ENCODE measurements at places on chromosomes 1 and 21.

DNA sequence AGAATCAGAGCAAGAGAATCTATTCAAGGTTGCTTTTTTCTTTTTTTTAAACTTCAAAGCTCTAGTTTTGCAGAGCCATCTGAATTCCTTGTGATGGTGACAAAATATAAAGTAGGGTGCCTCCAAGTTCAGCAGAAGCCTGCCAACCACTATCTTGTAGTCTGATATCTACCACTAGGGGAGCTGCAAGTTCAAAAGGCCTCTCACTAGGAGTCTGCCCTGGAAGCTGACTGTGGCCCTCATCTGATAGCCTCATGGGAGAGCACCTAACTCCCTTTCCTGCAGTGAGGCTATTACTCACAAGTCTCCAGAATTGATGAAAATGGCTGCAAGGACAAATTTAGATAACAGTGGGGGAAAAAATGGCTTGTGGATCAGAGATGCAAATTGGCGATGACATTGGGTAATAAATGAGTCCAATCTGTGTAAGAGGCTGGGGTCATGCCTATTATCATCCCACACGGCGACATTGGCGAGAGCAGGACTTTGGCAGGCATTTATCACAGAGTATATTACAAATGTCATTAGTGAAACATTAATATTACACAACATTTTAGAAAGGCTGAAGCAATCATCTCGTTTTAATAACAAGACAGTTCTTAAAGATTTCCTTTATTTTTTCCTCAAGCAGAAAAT lies 10.7 kb upstream of the ZP4 start:
- no peak for DNase-seq

- DNase-seq, result no peak
These were observed 10.5 kb upstream of the RYR2 start for GRCh38 chr1:237031480-237031879.

DNA sequence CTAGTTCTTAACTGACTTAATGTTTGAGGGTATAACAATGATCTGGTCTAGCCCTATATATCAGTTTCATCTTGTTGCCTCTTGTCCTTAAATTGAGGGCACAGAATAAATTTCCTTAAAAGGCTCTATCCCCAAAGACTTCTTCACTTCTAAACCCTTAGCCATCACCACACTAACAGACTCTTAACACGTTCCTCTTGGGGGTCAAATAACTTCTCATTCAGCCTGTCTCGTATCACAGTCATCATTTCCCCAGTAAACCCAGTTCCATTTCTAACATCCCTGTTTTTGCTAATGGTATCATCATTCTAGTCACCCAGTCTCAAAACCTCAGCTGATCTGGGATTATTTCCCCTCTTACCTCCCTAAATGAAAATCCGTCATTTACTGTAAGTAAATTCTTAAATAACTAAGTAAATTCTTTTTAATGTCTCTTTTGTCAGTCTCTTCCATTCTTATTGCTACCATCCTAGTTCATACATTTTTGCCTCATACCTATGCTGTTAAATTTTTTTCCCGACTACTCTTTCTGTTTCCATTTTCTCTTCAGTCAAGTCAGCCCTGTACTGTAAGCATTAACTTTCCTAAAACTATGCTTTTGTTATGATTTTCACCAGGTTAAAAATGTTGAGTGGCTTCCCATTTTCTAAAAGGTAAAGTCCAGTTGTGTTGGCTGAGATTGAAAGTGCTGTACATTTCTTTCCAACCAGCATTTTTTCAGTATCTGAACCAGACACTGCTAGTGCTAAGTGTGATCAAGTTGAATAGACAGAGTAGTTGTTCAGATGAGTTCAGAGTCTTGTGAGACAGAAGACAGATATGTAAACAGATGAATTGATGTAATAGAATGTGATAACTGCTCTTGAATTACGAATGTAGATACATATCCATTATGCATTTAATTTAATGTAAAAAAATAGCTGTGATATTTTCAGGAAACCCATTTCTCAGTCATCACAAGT lies 6.9 kb downstream of the CTTNBP2NL start:
- DNase-seq, result no peak

GRCh38 chr1:68963353-68963752 lies 466.5 kb upstream of the DEPDC1 start:
- no peak for DNase-seq

- DNase-seq, result no peak
These were observed 15.5 kb upstream of the ZNF436 start for GRCh38 chr1:23385119-23385621.

DNA sequence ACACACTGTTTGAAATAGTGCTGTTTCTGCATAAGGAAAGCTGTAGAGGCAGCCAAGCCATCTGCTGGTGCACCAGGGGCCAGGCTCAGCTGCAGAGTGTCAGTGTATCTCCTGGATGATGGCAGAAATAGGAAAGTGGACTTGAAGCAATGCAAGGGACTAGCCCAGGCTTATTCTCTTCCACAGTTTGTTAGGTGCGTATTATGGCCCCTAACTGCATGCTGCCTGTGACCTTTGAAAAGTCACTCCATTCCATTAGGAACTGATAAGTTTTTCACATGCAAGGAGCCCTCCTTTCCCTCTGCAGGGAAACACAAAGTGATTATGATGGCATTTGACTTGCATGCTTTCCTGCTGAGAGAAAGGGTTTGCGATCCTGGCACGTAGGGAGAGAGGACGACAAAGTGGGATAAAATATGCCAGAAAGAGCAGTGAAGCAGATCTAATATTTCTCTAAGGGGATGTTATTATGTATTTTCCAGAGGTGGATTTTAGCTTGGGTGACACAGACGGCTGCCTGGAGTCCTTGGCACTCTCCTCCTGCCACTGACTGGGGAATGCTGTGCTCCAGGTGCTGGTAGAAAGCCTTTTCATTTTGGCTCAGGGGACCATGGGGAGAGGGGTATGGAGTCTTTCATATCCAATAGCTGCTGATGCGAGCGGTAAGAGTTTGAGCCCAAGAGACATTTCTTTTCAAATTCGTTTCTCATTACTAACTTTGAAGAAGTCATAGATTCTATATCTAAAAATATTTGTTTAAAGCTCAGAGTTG lies 402.1 kb upstream of the B3GALT2 start:
- no peak for DNase-seq

DNA sequence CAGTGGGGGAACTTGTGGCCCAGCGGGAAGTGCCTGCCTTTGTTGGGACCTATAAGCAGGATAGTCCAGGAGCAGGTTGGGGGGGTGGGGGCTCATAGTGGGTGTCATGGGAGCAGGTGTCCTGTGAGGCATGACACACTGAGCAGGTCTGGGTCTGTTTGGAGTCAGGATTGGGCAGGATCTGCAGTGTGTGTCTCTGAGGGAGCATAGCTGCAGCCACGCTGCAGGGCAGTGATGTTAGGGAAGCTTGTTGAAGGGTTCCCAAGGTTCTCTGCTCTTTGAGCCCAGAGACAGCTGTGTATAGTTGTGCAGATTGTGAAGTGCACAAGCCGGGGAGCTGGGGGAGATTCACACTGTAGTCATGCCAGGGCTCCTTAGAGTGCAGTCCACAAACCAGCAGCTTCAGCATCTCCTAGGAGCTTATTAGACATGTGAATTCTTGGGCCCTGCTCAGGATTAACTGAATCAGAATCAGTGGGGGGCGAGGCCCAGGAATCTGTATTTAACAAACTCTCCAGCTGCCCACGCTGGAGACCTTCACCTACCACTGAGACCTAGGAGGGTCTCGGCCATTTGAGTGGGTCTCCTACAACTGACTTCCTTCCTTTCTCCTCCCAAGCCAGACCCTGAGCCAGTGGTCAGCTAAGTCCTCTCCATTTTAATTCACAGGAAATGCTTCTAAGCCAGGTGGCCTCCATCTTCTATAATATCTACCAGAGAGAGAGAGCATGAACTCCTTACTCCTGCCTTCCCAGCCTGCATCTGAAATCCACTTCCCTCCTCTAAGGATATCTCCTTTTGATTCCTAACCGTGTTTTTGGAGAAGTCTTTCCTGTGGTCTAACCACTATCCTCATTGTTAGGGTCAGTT lies 11.1 kb downstream of the INSRR start:
- no peak for DNase-seq

- DNase-seq, result no peak
These were observed 399 bp upstream of the PTPRC start for GRCh38 chr1:198638441-198638840.

GRCh38 chr1:110615548-110616130 lies 9.5 kb upstream of the KCNA2 start:
- peak; percentile 31 for DNase-seq

DNA sequence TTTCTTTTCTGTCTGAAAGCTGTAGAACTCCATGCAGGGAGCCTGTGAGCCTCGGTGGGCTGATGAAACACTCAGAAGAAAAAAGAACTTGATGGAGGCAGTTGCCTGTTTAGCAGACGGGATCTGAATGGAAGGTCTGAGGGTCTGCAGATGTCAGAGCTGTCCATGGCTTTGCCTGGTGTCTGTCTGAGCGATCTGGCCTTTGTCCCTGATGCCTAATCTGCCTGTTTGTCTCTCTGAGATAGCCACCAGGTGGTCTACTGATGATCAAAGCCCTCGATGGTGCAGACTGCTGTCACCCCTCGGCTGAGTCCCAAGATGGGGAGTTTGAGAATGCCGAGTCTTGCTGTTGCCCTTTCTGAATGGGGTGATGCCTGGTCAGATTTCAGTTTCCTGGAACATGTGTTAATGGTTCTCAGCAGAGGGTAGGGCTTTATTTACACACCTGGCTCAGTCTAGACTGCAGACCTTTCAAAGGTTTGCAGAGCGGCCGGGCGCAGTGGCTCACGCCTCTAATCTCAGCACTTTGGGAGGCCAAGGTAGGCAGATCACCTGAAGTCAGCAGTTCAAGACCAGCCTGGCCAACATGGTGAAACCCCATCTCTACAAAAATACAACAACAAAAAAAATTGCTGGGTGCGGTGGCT lies 90.4 kb downstream of the KIF26B start:
- no peak for DNase-seq

GRCh38 chr1:240190881-240191401 lies 99.3 kb downstream of the FMN2 start:
- no peak for DNase-seq

DNA sequence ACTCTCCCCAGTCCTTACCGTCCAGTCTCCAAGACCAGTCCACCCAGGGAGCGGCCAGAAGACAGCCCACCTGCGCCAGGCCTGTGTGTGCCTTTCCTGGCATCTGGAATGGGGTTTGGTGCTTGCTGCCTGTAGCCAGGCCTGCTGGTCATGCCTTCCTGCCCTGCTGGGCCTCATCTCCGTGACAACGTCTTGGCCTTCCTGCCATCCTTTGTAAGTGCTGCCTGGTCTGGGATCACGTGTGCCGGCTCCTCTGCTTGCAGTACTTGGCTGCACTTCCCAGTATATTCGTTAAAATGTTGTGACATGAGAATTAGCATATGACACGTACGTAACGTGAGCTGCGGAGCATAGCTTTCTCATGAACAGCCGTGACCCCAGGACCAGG lies 145.3 kb upstream of the COL6A1 start:
- DNase-seq, result no peak

DNA sequence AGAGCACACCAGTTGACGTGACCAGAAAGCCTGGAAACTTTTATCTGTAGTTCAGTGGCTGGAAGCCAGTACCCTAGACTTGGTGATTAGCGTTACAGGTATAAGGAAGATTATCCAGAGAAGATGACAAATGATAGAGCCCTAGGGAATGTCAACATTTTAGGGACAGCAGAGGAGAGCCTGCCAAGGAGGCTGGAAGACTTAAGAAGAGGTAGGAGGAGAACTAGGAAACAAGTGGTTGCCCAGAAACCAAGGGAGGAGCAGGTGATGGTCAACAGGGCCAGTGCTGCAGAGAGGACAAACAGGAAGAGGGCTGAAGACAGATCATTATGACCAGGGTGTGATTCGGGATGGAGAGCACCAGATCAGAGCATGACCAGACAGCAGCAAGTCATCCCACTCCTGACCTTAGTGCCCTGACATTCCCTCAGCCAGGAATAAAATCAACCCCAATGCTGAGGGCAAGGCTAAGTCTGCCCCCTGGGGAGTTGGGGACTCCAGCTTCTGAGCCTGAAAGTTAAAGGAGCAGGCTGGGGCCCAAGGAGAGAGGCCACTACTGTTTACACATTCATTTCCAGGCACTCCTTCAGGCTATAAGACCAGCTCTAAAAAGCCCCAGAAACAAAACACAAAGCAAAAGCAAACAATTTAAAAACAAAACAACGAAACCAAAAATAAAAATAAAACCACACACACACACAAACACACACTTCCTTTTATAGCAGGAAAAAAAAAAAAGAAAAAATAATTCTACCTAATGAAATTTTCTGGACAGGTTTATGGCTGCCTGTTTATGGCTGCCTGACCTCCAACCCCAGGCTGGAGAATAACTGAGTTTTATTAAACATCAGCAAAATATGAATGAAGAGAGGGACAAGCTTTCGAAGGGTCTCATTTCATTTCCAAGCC lies 48.6 kb upstream of the LRRC52 start:
- no peak for DNase-seq

DNA sequence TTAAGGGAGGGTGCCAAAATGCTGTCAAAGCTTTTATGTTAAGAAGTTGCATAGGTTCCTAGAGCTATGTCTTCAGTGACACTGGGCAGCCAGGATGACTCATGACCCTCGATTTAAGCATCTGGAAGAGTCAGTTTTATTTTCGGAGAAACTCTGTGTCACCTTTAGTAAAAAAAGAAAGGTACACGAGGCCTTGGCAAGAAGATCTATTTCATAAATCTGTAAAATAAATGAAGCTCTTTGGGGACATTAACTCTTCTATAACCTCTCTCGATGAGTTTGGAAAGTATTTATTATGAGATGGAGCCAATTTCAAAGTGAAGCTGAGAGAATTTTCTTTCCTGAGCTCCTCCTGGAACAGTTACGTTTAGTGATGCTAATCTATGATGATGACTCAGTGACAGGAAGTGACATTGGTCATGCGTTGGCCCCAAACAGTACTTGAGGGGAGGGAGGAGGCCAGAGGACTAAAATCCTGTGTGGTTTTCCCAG lies 156.5 kb downstream of the HLX start:
- DNase-seq, result no peak

GRCh38 chr21:46543306-46543705 lies 61.6 kb downstream of the S100B start:
- no peak for DNase-seq

DNA sequence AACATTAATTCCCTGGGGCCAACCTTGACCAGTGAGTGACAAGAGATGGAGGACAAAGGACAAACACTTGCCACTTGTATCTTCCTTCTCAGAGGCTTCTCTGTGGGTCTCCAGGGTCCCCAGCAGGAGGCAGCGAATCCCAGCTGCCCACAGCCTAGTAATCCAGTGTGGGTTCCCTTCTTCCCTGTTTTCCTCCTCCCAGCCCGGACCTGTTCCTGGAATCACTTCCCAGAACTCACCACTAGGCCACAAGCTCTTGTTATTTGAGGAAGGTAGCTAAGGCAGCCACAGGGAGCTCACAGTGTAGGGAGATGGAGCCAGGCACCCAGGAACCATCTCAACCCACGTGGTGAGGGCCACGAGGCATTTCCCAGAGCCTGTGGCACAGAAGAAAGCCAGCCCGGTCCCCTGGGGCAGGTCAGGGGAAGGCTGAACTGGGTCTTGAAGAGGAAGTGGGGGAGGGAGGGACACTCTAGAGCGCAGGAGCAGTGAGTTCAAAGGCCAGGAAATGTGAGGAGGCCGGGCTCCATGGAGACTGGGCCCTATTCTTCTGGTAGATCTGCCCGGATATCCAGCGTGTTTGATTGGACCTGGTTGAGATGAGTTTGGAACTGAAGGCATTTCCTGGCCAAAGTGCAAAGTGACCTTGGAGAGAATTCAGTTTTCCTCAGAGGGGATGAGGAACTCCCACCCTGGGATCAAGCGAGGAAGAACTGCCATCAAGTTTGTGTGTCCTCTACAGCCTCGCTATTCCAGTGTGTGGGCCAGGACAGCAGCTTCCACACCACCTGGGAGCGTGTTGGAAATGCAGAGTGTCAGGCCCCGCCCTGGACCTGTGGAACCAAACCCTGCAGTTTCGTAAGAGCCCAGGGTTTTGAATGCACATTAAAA lies 20.3 kb upstream of the C2CD2 start:
- DNase-seq, result no peak
